IPS DF 19.7 (cell line): ENCODE measurements at places on chromosomes 5 and 9.

DNA sequence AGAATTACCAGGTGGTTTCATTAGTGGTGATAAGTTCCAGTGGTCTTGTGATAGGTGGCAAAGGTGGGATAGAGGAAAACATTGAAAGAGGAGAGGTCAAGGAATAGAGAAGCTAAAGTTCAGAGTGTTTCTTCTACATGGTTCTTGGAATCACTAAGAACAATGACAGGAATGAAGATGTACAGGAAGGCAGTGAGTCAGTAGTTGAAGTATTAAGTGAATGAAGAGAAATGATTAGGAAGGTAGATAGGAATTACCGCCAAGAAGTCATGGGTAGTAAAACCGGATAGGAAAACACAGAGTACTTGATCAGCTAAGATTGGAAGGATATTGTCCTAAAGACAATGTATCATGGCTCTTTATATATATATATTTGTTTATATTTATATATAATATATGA is 37.9 kb upstream of the RASA1 start:
- no peak for DNase-seq

- no peak for DNase-seq
Measured at GRCh38 chr5:53261245-53261644, 151.7 kb upstream of the MOCS2 start.

DNA sequence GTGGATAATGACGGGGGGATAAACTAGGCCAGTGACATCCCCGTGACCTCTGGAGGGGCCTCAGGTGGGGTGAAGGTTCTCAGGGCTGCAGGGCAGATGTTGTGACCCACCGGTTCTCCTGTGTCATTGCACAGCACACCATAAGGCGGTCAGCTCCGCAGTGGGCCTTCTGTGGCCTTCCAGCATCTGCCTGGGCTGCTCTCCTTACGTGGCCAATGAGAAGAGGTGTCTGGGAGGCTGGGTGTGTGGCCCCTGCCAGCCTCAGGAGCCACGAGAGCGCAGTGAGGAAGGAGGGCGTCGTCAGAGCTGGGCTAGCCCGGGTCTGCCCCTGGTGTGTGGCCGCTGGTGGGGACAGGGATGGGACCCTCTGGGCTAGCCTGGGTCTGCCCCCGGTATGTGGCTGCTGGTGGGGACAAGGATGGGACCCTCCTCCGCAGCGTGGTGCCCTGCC is 48.7 kb downstream of the COL5A1 start:
- no peak for DNase-seq

GRCh38 chr9:82020331-82020730 is 31.8 kb downstream of the SPATA31D1 start:
- DNase-seq: no peak

DNA sequence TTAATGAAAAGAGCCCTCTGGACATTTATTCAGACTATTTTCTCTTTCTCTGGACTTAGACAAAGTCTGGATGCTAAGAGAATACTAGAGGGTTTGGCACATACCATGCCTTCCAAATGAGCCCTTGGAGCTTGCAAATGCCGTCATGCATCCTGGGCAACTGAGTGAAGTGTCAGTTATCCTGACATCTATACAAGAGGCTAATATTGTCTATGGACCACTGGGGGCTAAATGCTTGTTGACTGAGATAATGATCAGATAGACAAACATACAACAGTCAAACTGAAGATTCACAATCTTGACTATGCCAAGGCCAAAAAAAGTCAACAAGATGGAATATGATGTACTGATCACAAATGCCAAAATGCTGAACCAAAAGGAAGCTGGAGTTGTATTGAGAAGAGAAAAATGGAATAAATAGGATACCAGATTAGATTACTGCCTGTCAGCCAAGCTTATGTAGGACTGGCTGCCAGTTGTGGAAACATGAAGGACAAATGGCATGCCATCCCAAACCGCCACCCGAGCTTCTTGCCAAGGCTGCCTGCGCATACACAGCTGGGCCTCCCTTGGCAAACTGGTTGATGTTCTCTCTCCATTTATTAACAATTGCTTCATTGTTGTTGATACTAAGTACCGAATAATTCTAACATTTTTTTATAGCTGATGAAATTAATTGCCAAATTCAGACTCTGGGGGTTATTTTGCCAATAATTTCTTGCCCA is 240.1 kb upstream of the GRAMD2B start:
- DNase-seq: no peak
